ENCODE measurements at places on chromosomes 2 and 18.

DNA sequence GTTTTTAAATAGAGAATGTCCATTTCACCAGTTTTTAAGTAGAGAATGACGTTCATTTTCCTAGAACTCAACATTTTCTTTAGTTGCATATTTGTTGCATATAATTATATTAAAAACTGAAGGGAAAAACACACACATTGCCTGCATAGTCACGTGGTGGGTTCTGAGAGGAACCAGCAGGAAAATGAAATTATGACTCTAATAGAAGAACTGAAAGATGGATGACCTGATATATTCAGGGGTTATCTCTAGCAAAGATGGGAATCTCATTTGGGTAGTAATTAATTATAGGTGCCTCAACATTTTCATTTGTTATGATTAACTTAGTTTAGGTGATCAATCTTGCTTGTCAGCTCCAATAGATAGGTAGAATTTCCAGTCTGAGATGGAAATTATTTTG, 288.3 kb downstream of the TRIB2 start:
- no peak for DNase-seq

- DNase-seq: no peak
These were observed 105.7 kb upstream of the DAPL1 start for GRCh38 chr2:158689391-158689790.

- DNase-seq: no peak
These were observed 37.0 kb downstream of the CTIF start for GRCh38 chr18:48575658-48576456.

DNA sequence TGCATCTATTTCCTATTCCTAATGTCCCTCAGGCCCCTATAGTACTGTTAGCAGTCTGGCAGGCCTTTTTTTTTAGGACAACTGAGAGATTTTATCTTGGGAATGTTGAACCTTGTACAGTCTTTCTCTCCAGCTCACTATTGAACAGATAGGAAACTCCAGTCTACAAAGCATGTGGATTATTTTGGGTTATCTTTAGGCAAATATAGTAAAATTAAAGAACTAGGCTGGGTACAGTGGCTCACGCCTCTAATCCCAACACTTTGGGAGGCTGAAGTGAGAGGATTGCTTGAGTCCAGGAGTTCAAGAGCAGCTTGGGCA, 102.7 kb downstream of the OSBPL6 start:
- no peak for DNase-seq

GRCh38 chr2:62321380-62322289, 125.7 kb downstream of the B3GNT2 start:
- peak; percentile 81 for DNase-seq

DNA sequence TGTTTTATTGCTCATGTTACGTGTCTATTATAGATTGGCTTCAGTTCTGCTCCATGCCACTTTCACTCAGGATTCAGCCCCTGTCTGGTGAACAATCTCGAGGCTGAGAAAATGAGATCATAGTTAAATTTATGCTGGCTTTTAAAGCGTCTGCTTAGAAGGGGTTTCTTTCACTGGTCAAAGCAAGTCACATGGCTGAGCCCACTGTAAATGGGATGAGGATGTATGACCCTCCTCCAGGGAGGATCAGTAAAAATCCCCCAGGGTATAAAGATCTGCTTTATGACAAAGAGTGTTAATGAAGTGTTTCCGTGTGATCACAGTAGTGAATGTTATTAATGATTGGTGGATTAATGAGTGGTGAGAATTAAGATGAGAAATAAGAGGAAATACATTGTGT, 6.2 kb upstream of the PLCL1 start:
- DNase-seq: no peak

GRCh38 chr2:217851191-217852020, 151.4 kb downstream of the TNS1 start:
- no peak for DNase-seq

GRCh38 chr2:69604026-69604678, 39.4 kb downstream of the AAK1 start:
- DNase-seq: no peak

- DNase-seq: peak; percentile 80
These were observed 151.3 kb downstream of the NEDD4L start for GRCh38 chr18:58195278-58195765.

DNA sequence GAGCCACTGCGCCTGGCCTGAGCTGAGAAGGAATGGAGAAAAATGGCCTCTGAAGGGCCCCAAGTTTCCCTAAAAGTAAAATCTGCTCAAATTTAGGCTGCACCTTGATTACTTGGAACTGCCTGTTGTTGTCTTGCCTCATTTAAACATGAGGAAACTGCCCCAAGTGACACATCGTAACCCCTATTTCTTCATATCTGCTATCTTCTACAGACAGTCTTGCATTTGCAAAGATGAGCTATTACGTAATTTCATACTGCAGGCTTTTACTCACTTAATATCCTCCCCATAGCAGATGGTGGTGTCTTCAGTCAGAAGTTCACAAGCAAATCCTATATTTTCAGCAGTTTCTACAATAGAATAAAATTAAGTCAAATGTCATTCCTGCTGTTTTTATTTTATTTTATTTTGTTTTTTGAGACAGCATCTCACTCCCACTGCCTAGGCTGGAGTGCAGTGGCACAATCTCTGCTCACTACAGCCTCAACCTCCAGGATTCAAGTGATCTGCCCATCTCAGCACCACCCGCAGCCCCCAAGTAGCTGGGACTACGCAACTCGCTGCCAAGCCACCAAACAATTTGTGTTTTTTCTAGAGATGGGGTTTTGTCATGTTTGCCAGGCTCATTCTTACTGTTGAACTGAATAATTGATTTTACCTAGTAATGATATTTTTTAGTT, 45.3 kb upstream of the NARS1 start:
- DNase-seq: no peak

- DNase-seq: no peak
These were observed 144.5 kb downstream of the CYP26B1 start for GRCh38 chr2:72003124-72003523.

DNA sequence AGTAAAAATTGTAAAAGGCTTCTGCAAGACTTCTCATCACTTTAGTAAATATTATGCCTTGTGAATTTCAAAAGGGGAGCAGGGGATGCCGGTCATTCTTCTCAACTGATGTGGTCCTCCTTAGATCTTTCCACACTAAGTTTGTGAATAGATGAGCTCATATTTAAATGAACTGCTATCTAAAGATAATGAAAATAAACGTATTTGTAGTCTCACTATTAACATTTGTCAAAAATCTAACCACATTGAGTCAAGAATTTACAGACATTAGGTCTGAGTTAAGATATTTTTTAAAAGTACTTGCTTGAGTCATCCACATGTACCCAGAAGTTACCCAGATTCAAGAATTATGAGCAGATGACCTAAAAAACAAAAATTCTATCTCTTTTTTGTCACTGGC, 6.5 kb downstream of the PRPF40A start:
- DNase-seq: no peak

GRCh38 chr18:23363865-23364570, 89.1 kb upstream of the RIOK3 start:
- DNase-seq: no peak

DNA sequence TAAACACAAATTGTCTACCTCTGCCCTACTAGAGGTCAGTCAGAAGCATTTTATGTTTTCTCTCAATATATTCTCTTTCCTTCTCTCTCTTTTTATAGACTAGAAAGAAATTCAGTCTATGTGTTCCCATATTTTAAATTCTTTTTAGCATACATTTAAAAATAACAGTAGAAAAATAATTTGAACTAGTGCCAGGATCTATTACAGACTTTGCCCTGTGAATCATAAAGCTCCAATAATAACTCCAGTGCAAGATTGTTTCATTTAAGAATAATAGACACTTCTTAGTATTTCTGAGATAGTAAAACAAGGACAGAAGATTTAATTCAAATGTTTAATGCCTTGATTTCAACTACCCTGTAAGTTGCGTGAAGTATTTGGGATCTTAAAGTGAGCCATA, 60.1 kb downstream of the ITGB6 start:
- no peak for DNase-seq

DNA sequence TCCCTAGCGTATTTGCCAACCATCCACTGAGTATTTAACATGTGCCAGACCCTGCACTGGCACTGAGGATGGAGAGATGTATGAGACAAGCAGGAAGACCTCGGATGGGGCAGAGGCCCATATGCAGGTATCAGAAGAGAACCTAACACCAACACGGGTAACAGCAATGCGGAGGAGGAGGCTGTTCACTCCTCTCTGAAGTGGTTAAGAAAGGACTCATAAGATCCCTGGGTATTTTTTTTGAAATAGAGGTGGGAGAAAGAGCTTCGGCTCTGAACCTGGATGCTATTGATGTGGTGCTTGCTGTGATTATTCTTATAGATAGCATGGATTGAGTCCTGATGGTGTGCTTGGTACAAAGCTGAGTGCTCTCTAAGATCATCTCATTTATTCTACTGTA, 418.3 kb downstream of the LPIN1 start:
- DNase-seq: no peak

All from GM23338 (cell line).